Effector memory CD8-positive, alpha-beta T cell (primary cell): ENCODE measurements at places on chromosomes 1 and 21.

- DNase-seq: peak; percentile 85
Measured at GRCh38 chr1:42931911-42932422, 26.7 kb downstream of the SLC2A1 start.

DNA sequence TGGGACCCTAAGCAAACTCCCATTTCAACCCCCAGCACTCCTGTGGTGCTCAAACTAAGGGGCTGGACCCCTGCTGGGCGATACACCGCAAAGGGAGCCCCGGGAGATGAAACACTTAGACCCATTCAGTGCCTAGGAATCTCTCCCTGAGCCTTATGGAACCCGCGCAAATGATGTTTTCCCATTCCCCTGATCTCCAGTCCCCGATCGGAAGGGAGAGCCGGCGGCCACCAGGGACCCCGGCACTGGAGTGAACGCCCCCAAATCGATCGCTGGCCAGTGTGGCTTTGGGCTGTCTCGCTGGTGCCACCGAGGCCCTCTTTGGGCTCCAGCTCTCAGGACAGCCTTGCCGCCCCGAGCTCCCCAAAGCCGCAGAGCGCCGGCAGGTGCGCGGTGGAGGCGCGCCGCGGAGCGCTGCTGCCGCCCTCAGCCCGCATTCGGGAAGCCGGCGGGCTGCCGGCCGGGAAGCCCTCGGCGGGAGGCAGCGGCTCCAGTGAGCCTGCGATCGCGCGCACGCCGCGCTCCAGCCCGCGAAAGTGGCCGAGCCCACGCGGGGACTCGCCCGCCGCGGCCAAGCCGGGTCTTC, 1.1 kb downstream of the PLXNA2 start:
- no peak for DNase-seq

DNA sequence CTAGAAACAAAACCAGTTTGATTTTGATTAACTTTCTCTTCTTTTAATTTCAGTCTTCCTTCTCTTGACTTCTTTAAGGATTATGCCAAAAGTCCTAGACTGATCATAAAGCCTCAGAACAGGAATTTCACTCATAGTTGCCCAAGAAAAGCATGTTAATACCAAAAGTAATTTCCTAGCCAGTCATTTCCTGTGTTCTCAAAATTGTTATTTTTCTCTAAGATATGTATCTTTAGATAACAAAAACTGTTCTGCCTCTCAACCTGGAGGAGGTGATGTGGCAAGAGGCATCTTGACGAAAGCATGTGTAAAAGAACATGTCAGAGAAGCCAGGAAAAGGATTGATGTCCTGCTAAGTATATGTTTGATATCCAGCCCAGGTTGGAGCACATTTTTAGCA, 78.0 kb upstream of the IPO9 start:
- no peak for DNase-seq

DNA sequence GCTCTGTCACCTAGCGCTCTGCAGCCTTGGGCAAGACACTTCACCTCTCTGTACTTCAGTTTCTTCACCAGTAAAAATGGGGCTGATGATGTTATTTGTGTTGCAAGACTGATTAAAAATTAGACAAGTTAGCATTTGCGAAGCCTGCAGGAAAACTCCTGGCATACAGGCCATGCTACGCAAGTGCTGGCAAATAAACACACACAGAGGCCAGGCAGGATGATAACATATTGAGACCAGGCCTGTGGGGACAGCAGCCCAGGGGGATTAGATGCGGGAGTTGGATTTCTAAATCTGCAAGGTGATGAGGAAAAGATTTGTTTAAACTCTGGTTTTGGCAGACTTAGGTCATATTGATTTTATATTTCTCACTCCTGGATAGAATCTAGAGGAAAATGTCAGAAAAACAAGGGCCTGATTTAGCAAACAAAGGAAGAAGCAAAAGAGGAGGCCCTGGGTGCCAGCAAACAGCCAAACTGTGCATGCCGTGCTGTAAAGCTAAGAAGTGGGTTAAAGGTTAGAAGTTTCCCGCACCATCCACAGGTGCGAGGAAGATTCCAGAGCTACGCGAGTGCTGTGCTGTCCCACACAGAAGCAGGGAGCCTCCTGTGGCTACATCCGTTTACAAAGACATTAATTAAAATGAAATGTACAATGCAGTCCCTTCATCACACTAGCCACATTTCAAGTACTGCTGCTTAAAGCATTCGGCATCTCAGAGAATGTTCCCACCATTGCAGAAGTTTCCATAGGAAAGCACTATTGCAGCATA, 532.2 kb downstream of the NPHP4 start:
- DNase-seq: no peak

DNA sequence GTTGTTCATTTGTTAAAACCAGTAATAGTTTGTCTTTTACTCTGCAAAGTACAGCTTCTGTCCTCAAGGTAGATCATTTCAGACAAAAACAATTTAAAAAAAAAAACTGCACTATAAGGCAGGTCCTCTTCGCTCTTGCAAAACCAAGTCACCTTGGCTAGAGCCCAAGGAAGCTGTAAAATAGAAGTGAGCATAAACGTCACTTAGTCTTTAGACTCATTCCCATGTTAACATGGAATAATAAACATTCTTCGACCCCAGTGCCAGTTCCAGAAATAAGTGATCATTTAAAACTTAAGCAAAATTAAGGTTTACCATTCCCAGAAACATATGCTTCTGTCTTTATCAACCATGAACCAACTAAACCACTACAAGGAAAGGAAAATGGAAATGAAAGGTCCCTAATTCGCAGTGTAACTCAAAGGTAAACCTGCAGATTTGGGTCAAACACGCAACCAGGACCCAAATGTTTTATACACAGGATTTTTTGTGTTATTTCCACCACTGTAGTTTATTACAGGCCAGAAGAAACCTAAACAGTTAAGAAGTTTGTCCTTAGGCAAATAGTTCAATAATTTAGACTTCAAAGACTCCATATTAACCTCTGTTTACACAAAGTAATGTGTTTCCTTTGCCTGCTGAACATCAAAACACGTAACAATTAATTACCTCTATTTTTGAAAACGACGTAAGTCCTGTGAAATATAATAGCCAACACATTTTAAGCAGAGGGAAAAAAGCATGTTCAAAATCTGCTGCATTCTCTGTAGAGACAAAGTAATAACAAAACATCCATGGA, 54.6 kb downstream of the TGFBR3 start:
- DNase-seq: no peak

DNA sequence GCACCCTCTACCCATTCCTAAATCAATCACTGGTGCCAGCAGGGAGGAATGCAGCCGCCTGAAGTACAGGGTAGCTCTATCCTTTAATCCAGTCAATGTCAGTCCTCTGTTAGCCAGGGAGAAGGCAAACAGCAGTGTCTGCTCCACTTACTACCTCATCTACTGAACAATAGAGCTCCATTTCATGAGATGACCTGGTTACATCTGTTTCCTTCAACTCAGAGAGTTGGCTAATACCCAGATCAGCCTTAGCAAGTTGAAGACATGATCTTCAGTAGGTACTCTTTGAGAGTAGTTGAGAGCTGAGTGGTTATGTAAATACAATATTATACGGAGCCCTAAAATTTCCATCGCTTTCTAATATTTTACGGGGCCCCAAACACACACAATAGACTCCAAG, 46.1 kb upstream of the CD34 start:
- DNase-seq: no peak

DNA sequence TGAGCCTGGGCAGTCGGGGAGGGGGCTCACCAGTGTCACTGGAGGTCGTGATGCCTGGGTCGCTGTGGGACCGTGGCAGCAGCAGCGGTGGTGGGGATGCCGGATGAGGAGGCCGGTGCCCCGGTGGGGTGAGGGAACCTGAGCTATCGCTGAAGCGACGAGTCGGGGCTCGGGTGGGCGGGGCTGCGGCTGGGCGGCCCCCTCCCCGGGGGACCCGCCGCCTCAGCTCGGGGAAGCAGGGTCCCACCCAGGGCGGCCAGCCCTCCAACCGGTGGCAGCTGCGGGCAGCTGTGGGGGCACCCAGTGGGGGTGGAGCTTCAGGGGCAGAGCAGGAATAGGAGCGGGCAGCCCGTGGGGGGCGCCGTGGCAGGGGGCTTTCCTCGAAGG, 5.0 kb downstream of the ENTREP3 start:
- DNase-seq: no peak
